MV-4-11 (cell line): ENCODE measurements at places on chromosomes 1 and 21.

GRCh38 chr1:23215291-23215690 is 2.0 kb downstream of the HTR1D start:
- no peak for DNase-seq

GRCh38 chr1:102099916-102100315 is 103.2 kb upstream of the OLFM3 start:
- DNase-seq, result no peak

GRCh38 chr1:226575739-226576378 is 27.3 kb downstream of the STUM start:
- no peak for DNase-seq

DNA sequence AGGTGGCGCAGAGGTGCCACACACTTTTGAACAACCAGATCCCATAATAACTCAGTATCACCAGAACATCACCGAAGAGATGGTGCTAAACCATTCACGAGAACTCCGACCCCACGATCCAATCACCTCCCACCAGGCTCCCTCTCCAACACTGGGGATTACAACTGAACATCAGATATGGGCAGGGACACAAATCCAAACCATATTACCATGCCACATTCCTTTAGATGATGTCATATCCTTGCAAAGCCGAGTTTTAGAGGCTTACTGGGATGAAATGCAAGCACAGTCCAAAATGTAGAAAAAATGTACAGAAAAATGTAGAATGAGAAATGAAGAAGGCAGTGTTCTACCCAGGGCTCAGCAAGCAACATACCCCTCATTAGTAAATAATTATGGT is 64.7 kb downstream of the SGIP1 start:
- DNase-seq, result no peak

DNA sequence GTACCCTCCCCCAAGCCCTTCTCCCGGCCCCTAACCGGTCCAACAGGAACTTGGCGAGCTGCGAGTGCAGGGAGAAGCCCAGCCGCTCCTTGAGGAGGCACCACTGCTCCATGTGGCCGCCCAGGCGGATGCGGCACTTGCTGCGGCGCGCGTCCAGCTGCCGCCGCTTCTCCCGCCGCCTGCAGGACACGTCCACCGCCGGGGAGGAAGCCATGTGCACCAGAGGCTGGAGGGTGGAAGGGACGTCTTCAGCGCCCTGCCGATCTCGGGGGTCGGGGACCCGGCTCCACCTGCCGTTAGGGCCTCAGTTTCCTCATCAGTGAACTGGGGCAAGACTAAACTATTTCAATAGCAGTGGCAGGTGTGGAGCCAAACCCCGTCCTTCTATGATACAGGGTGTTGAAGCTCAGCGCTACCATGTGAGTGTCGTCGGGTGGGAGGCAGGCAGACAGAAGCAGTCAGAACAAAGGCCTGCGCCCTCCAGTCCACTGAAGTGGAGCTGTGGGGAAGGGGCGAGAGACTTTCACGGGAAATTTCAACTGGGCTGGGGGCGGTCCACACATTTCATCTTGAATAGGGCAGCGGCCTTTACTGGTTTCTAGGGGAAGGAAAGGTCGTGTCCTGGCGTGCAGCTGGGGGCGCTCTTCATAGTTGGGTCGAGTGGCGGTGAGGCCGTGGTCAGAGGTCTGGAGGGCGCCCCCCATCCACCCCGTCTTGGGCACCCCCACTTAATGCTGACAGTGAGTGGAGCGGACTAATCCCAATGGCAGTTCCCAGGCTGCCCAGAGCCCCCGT is 592 bp downstream of the ZNF692 start:
- DNase-seq, result peak; percentile 76

DNA sequence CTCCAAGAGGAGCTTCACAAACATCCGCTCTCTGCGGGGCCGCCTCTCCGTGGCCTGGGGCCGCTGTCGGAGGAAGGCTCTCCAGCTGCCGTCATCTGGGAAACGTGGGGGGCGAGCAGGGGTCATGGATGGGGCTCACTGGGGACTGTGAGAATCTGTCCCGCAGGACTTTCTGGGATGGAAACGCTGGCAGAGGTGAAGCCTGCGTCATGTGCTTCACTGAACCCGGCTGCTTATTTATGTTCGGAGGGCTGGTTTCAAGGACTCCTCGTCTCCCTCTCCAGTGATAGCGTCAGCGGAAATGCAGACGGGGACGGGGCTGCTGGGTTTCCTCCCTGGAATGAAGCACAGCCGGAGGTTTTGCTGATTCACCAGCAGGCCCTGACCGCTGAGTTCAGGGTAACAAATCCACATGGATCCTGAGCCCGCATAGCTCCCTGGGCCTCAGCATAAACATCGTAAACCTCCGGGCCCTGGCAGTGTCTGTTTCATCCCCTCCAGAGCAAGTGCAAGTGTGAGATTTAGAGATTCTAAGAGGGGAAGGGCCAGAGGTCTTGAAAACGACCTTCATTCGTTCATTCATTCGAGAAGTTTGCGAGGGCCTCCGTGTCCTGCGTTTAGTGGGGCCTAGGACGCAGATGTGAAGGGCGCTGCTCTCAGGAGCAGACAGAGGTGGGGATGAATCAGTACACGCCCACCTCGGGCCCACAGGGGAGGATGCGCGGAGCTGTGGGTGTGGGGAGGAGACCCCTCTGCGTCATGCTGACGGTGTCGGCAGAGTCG is 7.0 kb upstream of the POFUT2 start:
- DNase-seq, result no peak

- no peak for DNase-seq
Observed at GRCh38 chr1:205913451-205914154, 29.7 kb downstream of the SLC26A9 start.

GRCh38 chr1:84851839-84852238 is 41.2 kb downstream of the LPAR3 start:
- DNase-seq, result no peak

DNA sequence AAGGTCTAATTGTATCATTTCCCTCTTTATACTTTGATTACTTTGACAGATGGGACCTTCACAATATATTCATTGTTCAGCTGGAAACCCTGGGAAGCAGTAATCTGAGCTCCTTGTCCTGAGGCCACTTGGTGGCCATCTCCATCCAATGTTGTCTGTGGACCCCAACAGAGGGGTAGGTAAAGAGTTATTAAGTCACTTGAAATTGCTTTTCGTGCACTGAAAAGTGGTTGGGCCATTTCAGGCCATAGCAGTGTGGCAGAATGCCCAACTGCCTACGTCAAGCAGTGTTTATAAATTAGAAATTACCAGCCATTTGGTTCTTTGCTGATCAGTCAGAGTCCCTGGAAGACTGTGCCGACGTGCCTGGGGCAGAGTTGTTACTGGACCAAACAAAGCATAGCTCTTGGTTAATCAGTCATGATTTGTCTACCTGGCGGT is 308.3 kb upstream of the USP25 start:
- no peak for DNase-seq

GRCh38 chr21:37489553-37489952 is 123.0 kb downstream of the DYRK1A start:
- no peak for DNase-seq

DNA sequence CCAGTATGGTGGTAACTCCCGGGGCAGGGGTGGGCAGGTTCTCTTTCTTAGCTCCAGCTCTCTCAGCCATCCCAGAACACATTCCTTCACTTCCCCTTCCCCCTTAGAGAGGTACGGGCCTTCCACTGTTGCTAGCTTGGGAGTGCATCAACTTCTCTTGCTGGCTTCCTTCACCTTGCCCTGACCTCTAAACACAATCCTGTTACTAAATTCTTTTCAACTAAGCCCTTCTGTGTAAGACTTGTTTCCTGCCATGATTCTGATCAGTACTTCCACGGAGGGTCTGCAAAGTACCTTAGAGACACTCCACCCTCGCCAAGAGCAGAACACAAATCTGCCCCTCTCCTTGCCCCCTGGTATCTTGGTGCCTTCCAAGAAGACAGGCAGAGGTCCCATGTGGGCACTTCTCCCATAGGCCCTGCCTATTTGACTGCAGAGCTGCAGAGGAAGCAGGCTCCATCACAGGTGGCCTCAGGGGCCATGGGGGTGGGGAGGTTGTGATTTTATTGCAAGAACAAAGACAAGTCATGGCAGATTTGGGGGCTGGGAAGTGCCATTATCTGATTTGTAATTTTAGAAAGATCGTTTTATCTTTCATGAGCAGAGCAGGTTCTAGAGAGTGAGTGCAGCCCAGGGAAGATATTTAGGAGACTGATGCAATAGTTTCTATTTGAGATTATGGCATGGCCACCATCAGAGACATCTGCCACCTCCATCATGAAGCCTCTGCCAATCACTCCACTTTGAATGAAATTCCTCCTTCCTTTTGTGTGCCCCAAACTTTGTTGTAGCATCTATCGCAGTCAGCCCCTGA is 182.5 kb upstream of the JUN start:
- no peak for DNase-seq

DNA sequence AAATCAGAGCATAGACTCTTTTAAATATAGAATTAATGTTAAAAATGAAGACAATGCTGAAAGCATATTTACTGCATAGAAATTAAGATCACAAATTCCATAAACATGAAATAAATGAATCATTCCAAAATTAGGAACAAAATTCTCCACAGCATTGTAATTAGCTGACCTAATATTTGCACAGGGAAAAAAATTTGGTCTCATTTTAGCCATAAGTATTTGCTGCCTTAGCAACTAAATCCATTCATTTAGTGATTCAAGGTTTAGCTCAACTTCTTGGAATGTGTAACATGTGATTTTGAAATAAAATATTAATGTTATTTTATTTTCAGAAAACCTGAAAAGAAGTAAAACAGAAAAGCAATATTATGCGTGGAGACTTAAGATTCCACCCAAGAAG is 25.5 kb downstream of the ADAMTS5 start:
- DNase-seq, result no peak

DNA sequence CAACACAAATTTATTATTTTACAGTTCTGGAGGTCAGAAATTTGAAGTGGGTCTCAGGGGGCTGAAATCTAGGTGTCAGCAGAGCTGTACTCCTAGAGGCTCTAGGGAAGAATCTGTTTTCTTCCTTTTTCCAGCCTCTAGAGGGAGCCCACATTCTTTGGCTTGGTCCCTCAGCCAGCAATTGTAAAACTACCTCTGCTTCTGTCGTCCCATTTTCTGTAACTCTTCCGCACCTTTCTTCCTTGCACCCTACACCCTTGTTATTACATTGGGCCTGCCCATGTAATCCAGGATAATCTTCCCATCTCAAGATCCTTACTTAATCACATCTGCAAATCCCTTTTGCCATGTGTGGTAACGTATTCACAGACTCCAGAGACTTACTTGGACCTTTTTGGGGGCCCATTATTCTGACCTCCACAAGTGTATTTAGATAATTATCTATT is 24.8 kb upstream of the THEM4 start:
- DNase-seq, result peak; percentile 61

DNA sequence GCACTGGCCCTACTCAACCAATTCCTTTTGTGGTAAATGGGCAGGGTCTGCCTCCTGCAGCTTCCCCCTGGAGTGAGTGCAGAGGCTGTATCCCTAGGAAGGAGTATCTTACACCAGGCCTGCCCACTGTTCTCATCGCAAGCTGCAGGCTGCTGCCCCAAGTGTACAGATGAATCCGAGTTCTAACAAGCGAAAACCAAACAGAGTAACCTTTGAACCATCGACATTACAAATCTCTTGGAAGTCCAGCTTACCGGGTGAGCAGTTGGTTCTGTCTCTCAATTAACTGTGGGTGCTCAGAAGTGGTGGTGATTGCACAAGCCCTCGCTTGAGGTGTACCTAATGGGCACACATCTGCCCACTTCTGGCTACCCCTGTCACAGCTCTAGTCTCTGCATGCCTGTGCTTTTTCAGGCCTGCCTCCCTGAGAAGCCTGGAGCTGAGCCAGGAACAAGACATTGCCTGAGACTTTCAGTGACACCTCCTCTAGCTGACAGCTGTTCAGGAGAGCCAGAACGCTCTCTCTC is 22.7 kb downstream of the INAVA start:
- no peak for DNase-seq

GRCh38 chr1:15994590-15995351 is 9.3 kb upstream of the SRARP start:
- DNase-seq, result peak; percentile 28

DNA sequence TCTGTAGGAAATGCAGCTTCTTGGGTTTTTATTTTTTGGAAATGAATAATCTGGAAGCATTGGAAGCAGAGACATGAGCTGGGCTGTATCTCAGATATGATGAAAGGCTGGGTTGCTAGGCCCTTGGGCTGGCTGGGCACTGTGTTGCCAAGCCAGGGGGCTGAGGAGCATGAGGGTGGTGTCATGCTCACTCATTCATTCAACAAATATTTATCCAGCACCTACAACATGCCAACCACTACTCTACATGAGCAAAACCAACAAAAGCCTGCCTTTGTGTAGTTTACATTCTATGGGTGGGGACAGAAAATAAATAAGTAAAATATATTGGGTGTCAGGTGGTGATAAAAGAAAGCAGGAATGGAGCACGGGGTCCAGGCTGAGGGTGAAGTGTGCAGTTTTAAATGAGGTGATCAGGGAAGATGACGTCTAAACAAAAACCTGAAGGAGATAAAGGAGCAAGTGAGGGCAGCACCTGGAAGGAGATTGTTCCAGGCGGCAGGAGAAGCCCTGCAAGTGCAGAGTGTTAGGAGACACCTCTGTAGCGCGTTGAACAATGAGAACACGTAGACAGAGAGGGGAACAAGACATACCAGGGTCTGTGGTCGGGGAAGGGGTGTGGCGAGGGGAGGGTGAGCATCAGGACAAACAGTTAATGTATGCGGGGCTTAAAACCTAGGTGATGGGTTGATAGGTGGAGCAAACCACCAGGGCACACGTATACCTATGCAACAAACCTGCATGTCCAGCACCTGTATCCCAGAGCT is 10.9 kb downstream of the TAGLN2 start:
- DNase-seq, result no peak
